AML-193 (cell line): ENCODE measurements at places on chromosomes 3 and 15.

DNA sequence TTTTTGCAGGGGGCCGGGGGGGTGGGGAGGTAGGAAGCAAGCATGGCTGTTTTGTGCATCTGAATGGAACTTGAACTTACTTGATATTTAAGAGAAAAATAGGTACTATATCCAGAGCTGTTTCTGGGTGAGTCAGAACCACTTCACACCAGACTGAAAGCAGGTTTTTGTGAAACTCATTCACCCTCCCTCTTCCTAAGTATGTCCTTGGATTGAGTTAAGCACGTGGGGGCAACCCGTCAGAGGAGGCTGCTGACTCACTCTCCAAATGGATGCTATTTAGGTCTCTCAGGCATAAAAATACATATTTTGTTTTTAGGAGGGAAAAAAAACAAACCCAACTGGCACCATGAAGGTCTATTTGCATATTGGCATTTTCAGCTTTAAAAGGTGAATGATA lies 270.3 kb downstream of the RYR3 start:
- DNase-seq = no peak

DNA sequence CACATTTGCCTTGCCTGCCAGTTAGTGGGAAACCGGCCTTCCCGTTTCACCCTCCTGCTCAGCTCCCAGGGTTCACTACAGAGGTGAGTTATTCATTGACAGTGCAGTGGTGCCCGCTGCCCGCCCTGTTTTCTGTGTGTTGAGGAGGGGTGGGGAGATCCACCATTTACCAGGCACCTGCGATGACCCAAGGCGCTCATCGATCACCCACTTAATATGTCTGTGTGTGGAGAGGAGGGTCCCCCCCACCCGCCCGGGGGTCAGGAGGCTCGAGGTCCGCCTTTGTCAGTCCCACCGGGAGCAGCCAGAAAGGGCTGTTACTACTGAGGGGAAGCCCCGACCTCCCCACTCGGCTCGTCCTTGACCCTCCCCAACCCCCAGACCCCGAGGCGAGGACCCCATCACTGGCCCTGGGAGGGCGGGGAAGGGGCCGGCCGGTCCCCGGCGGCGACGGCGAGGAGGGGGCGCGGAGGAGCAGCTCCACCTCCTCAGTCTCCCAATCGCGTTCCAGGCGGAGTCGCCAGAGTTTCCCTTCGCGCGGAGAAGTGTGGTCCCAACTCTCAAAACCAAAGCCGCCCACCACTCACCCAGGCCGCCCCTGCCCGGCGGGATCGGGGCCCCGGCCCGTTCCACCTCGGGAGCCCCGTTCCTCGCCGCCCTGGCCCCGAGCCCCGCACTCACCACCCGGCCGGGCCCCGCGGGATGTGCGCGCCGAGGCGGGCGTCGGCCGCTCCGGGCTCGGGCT lies 1.1 kb downstream of the PLXNB1 start:
- no peak for DNase-seq

DNA sequence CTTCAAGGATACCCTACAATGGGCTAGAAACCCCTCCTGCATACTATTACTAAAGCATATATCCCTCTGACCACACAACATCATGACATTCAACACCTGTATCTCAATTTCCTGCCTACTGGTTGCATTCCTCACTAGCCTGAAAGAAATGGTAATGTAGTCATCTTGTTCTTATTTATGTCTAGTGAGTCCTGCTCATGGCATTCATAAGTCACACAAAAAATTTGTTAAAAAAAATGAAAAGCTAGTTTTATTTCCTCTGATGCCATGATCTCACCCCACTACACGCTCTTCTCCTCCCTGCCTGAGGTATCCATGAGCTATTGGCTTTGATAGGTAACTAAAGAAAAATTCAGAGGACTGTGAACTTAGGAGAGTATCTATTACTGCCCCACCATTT lies 284.5 kb downstream of the ZNF385D start:
- no peak for DNase-seq

DNA sequence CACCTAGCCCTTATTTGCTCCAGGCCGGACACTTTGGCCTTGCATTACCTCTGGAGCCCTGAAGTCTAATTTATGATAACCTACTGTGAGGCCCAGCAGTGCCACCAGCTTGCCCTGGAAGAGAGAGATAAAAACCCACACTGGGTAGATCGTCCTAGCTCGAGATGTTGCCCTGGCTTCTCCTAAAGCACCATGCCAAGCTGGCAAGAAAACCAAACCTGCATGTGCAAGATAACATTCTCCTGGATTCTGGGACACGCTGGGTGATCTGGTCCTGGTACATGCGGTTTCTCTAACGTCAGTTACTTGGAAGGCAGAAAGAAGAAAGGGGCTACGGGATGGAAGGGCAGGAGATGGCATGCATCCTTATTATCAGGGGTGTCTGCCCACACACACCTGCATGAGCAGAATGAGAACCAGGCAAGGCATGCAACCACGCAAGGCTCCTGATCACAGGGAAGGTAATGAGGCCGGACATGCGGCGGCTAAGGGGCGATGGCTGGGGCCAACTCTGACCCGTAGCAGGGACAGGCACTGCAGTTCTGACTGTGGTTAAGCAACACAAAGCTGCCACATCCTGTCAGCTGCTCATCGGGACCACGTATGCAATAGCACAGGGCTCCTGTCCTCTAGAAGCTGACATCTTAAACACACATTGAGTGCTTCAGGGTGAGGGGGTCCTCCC lies 73.0 kb downstream of the OXNAD1 start:
- peak; percentile 35 for DNase-seq

GRCh38 chr15:96733721-96734120 lies 403.2 kb downstream of the NR2F2 start:
- DNase-seq = no peak

DNA sequence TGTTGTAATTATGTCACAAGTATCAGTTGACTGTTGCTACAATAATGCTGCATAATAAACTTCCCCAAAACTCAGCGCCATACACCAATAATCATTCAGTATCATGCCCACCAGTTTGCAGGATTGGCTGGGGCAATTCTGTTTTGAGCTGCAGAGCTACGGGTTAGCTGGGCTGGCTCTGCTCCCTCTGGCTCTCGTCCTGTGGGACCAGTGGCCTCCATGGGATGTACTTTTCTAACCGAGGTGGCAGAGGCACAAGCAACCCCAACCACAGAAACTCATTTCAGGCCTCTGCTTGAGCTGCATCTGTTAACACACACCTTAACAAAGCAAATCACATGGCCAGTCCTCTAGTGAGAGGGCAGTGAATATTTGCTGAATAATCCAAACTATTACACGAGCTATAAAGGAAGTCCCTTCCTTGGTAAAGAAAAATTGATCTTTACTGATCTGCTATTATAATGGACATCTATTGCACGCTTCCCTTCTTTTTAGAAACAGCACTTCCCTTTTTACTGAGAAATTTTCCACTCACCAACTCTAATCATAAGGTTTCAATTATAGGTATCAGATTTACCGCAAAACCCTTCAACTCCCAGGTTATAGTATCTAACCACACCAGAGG lies 10.9 kb upstream of the BCL2A1 start:
- DNase-seq = peak; percentile 19

GRCh38 chr3:142022381-142022780 lies 127.0 kb downstream of the TFDP2 start:
- DNase-seq = peak; percentile 56

GRCh38 chr3:123353850-123354233 lies 95.0 kb downstream of the ADCY5 start:
- DNase-seq = no peak

GRCh38 chr3:128847666-128848370 lies 31.6 kb upstream of the ACAD9 start:
- DNase-seq = no peak

GRCh38 chr3:65401359-65402305 lies 637.1 kb downstream of the MAGI1 start:
- no peak for DNase-seq

- no peak for DNase-seq
Measured at GRCh38 chr3:48857641-48858040, 10.0 kb upstream of the PRKAR2A start.

GRCh38 chr3:107272471-107272870 lies 104.8 kb upstream of the CCDC54 start:
- no peak for DNase-seq

DNA sequence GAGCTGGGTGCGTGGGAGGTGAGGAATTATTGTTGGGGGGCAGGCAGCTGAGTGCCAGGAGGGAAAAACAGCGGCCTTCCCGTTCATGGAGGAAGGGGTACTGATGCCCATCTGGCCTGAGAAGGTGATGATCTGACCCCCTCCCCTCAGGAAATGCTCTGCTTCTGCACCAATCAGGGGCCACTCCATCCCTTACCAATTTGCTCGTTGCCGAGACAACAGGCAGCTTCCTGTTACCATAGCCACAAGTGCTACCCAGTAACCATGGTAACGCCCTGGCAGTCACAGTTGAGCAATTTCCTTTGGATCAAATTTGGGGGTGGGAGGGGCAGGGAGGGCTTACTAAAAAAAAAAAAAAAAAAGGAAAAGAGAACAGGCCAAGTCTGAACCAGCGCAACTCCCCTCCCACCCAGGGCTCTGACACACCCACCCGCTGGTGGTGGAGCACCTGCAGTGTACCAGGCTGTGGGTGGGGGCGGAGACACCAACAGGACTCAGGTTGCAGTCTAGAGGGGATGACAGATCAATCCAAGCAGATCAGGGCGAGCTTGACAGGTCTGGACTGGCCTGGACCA lies 13.7 kb downstream of the CELF6 start:
- peak; percentile 50 for DNase-seq

DNA sequence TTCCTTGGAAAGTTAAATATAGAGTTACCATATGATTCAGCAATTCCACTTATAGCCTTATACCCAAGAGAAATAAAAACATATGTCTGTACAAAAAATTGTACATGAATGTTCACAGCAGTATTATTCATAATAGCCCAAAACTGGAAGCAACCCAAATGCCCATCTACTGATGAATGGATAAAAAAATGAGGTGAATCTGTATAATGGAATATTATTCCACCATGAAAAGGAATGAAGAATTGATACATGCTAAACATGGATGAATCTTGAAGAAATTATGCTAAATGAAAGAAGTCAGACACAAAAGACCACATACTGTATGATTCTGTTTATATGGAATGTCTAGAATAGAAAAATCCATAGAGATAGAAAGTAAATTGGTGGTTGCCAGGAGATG lies 61.4 kb downstream of the TTC23 start:
- no peak for DNase-seq
